ENCODE measurements at places on chromosomes 2 and 18. TPM values are rescaled to one million over a fixed set of nuclear protein-coding genes. Genes with fewer than 3 reads are reported as not detected.

GRCh38 chr2:185567940-185568339 lies 170.7 kb upstream of the FSIP2 start:
- DNase-seq = no peak

DNA sequence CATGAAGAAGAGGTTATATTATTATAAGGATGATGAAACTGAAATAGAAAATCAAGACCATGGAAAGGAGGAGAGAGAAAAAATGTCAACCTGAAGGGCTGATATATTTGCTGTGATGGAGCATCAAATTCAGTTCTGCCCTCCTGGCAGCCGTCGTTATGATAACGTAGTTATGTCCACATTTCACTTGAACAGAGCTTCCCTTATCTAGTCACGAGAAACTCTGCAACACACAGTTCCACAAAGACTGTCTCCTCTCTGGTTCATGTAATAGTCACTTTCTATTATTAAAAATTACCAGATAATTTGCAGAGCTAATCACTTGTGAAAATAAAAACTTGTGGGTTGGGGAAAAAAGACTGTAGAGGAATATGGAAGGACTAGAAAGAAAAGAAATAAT lies 19.5 kb upstream of the RBMS1 start:
- DNase-seq = no peak

DNA sequence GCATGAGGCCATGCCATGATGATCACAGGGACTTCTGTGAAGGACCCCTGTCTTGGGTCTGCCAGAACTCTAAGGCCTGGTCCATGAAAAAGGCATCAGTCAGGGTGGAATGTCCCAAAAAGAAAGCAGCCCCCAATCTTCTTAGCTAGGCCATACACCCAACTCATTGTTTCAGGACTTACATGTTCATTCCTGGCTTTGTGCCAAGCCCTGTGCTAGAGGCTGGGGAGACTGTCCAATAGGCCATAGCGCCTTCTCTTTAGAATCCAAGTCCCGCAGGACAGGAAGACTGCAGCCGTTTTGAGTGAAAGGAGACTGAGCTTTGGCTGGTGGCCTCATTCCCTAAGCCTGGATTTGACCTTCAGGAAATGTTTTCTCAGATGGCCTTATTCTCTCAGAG lies 247.3 kb downstream of the PRKCE start:
- no peak for DNase-seq

GRCh38 chr2:66472225-66472843 lies 37.4 kb downstream of the MEIS1 start:
- no peak for DNase-seq

- no peak for DNase-seq
Measured at GRCh38 chr18:41771973-41772372, 183.1 kb upstream of the PIK3C3 start.

DNA sequence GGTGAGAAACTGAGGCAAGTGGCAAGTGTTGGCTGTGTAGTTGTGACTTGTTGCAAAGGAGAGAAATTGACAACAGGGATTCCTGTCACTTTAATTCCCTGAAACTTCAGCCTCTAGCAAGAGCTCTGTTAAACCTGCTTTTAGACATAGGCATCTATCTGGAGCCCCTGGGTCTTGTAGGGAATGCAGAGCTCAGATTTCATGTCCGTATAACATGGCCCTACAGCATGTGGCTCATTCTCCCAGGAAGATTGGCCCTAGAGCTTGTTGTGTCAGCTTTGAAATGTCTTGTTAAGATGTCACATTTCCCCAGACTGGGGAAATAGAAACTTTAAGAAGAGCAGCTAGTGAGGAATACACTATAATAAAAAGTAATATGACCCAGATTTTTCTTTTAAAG lies 115.8 kb downstream of the POLE4 start:
- DNase-seq = no peak

DNA sequence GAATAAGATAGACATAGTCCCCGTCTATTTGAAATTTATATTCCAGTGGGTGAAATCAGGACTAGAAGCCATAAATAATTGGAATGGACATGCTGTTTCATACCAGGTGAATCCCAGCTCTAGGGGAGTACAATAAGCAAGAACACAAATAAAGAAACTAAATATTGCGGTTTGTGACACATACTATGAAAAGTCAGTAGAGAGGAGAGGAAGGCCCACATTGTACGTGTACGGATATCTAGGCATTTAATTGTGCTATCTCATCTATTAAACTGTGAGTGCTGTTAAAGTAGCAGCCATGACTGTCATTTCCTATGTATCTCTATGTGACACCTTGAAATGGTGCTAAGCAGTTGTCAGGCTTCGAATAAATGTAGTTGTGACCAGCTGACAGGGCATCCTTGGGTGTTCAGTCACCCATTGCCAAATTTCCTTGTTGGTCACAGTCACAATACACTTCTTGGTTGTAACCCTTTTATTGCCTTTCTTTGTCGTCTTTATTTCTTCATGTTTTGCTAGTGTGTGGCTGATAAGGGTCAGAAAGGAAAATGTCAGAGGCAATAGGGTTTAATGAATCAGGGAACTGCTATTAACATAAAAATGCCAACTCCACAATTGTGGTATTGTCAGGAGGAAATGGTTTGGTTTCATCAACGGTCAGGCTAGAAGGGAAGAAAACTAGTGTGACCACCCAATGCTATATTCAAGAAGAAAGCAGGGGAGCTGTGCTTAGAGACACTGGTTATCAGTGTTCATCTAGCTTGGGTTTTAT lies 31.5 kb downstream of the CPO start:
- DNase-seq = no peak

DNA sequence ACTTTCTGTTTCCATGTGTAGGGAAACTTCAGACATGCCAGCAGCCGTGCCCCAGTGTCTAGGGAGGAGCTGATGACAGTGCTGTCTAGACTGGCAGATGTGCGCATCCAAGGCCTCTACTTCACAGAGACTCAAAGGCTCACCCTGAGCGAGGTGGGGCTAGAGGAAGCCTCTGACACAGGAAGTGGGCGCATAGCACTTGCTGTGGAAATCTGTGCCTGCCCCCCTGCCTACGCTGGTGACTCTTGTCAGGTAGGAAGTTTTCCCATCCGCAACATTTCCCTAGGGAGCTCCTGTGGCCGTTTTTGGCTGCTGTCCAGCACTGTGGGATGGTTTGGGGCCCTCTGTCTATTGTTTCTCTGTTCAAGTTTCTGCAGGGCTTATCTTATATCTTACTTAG lies 143.1 kb upstream of the TTC39C start:
- DNase-seq = no peak

DNA sequence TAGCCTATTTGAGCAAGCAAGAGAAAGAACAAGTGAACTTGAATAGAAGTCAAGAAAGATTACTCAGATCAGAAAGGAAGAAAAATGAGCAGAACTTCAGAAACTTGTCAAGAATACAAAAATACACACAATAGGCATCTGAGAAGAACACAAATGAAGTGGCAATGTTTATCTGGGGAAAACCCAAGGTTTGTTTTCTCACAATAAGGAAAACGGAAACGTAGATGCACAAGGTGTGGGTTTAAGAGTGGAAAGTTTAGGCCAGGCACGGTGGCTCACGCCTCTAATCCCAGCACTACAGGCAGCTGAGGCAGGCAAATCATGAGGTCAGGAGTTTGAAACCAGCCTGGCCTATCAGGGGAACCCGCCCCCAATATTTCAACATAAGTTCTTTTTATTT lies 159.5 kb upstream of the GYPC start:
- DNase-seq = no peak

DNA sequence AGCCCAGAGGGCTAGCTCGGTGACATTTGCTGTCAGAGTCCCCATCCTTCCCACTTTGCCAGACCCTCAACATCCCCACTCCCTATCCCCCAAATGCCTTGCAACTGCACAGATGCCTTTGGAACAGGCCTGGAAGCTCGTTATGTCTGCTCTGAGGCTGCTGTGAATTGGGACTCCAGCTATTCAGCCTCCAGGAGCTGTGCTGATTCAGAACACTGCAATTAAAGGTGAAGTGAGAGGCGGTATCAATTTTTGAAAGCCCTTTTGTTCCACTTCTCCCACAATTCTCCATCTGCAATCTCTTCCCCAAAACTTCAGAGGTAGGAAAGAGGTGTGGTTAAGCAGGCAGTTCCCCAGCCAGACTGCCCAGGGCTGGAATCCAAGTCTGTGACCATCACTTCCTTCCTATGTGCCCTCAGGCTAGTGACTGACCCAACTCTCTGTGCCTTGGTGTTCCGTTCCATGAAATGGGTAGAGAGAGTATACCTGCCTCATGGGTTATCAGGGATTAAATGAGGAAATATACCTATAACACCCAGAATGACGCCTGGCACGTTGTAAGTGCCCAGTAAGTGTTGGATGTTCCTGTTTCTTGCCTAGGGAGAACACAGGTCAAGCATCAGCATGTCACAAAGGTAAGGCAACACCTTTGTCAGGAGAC lies 17.5 kb downstream of the NOSTRIN start:
- no peak for DNase-seq

GRCh38 chr2:171469176-171469575 lies 35.1 kb downstream of the DCAF17 start:
- DNase-seq = no peak

DNA sequence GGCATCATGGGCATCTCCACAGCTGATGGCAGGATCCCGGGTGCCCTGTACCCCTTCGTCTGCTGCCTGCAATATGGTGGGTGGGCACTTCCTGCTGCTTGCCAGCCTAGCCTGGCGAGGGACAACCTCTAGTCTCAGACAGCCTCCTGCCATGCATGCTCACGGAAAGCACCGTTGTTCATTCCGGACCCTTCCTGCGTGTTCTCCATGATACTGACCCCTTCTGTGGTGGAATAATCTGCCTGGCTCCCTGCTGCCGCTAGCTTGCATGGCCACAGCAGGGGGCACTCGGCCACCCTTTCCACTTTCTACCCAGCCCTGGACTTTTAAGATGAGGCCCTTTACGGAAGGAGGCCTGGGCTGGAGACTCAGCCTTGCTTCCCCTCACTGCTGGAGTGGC lies 12.0 kb downstream of the PCARE start:
- no peak for DNase-seq

- no peak for DNase-seq
Measured at GRCh38 chr2:95073856-95074662, 47.5 kb downstream of the MRPS5 start.

RGPD3 gene
- 0.47 TPM for total RNA-seq

DAW1 gene
- not detected for total RNA-seq

RFTN2 gene
- 18.3 TPM for total RNA-seq

IL18R1 gene
- 16.6 TPM for total RNA-seq

ABCB11 gene
- 0.95 TPM for total RNA-seq

LOXHD1 gene
- total RNA-seq = 1.7 TPM

Data from omental fat pad (tissue), 4 donors.